ENCODE measurements at places on chromosomes 4 and X. TPM values are rescaled to one million over a fixed set of nuclear protein-coding genes. Genes with fewer than 3 reads are reported as not detected.

Gene TRAPPC11
- total RNA-seq = 24.7 TPM

Gene DUSP21
- not detected for total RNA-seq

Gene CPZ
- total RNA-seq = not detected

Gene DRD5
- not detected for total RNA-seq

Gene GLUD2
- 0.17 TPM for total RNA-seq

Gene FAT4
- not detected for total RNA-seq

Gene ATP2B3
- total RNA-seq = not detected

Gene CENPVL1
- total RNA-seq = not detected

Gene XPNPEP2
- 0.25 TPM for total RNA-seq

Gene PLAC8
- 182 TPM for total RNA-seq

Gene RBM47
- total RNA-seq = 0.91 TPM

Gene ERAS
- not detected for total RNA-seq

Gene GATA1
- 0.32 TPM for total RNA-seq

Gene RRH
- not detected for total RNA-seq

Gene ADGRG2
- total RNA-seq = not detected

Gene DACH2
- not detected for total RNA-seq

Gene P2RY8
- 131 TPM for total RNA-seq

Gene NR0B1
- total RNA-seq = not detected

Gene BEX4
- total RNA-seq = 23.7 TPM

Gene USP38
- 37.3 TPM for total RNA-seq

Gene ZMAT1
- total RNA-seq = 18.0 TPM

Gene SSX4
- not detected for total RNA-seq

Gene XK
- 0.32 TPM for total RNA-seq

Gene PARM1
- total RNA-seq = 0.52 TPM

Gene PRAF2
- total RNA-seq = 20.6 TPM

Gene RHOH
- 459 TPM for total RNA-seq

Gene ABCG2
- 1.4 TPM for total RNA-seq

Gene GAGE12F
- total RNA-seq = not detected

Gene EGF
- total RNA-seq = 0.30 TPM

Gene CTAG1B
- total RNA-seq = not detected

Gene MMAA
- 10.4 TPM for total RNA-seq

Gene FAM47E
- total RNA-seq = 0.72 TPM

Gene CXorf49B
- total RNA-seq = not detected

Gene MRPS18C
- total RNA-seq = 15.6 TPM

Gene CT83
- total RNA-seq = not detected

Gene CCNQ
- 14.6 TPM for total RNA-seq

Gene CSN1S1
- not detected for total RNA-seq

Gene DCAF12L2
- not detected for total RNA-seq

Gene SCML2
- total RNA-seq = 0.22 TPM

Gene SLC26A1
- total RNA-seq = 0.21 TPM

Gene UCHL1
- not detected for total RNA-seq

Gene AMTN
- total RNA-seq = not detected

Gene CXXC4
- 0.21 TPM for total RNA-seq

Gene SLC10A6
- total RNA-seq = not detected

Gene VCX
- not detected for total RNA-seq

Gene CXCL10
- total RNA-seq = not detected

Gene TEX13C
- total RNA-seq = not detected

Data from T-helper 17 cell (primary cell).